ENCODE measurements at places on chromosomes 2 and 18.

GRCh38 chr2:165793161-165793778, 777 bp downstream of the GALNT3 start:
- DNase-seq, result no peak

- no peak for DNase-seq
Observed at GRCh38 chr18:5447442-5447841, 96.4 kb downstream of the EPB41L3 start.

- no peak for DNase-seq
Observed at GRCh38 chr2:224689539-224689938, 26.6 kb downstream of the CCDC195 start.

DNA sequence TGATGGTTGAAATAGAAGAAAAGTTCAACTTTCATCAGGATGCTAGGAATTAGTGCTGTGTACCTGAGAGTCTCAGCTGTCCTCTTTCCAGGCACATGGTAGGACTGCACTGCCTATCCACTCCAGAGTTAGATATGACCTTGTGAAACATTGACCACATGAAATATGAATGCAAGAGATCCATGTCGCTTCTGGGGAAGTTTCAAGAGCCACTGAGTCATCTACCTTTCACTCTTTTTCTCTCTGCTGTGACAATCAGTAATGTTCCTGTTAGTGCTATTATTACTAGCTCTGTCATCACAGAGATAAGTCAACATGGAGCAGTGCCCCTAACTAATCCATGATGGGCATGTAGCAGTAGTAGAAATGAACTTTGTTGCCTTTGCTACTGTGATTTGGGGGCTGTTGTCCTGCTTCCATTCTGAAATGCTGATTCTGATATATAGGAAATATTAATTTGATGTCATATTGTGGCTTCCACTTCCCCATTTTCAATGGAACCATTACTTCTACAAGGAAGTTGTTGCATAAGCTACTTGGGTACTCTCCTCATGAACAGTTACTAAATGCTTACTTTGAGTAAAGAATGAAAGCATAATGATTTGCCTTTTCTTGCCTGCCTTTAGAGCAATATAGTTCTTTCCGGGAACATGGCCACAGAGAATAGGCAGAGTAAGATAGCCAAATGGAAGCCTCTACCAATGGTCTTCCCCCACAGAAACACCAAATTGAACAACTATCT, 192.8 kb upstream of the ZNF521 start:
- no peak for DNase-seq

- DNase-seq, result no peak
Observed at GRCh38 chr2:11556101-11556806, 22.4 kb downstream of the GREB1 start.

- no peak for DNase-seq
Observed at GRCh38 chr2:234245945-234246344, 195.4 kb downstream of the SPP2 start.
